ENCODE measurements at places on chromosomes 4 and X.

DNA sequence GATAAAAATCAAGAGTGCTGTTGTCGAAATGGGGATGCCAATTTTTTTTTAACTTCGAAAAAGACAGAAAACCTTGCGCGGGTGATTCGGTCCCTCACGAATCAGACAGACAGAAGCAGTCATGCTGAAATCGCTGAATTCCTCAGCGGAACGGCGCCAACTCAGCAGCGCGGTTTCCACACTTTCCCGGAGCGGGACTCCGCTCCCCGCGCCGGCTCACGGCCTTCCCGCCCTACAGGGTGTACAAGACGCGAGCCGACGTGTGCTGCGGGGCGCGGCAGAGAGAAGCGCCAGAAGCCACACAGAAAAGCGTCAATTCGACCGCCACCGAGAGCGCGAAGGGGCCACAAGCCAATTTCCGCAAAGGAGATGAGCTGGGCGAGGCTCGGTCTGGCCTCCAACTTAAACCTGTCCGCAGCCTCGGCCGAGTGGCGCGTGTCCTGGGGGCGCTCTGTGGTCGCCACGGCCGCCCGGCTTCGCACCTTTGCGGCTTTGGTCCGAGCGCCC lies 1.3 kb downstream of the NEXMIF start:
- DNase-seq = no peak

- peak; percentile 43 for DNase-seq
Observed at GRCh38 chrX:152926279-152926678, 28.4 kb downstream of the ZNF185 start.

- DNase-seq = no peak
Observed at GRCh38 chr4:7970361-7970946, 30.8 kb upstream of the AFAP1 start.

DNA sequence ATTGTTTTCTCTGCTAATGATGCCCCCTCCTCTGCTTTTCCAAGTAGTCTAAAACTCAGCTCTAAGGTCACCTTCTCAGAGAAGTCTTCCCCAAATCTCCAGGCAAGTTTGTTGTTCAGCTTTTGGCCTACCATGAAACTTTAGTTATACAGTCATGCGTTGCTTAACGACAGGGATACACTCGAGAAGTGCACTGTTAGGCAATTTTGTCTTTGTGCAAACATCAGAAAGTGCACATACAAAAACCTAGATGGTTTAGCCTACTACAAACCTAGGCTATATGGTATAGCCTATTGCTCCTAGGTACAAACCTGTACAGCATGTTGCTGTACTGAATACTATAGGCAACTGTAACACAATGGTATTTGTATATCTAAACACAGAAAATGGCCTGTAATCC lies 91.9 kb downstream of the WDFY3 start:
- DNase-seq = no peak

GRCh38 chr4:67910585-67910905 lies 26.7 kb upstream of the TMPRSS11D start:
- no peak for DNase-seq

DNA sequence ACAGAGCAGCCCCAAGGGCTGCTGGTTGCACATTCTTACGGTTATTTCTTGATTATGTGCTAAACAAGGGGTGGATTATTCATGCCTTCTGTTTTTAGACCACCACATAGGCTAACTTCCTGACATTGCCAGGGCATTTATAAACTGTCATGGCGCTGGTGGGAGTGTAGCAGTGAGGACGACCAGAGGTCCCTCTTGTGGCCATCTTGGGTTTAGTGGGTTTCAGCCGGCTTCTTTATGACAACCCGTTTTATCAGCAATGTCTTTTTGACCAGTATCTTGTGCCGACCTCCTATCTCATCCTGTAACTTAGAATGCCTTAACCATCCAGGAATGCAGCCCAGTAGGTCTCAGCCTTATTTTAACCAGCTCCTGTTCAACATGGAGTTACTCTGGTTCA lies 212.4 kb upstream of the GRID2 start:
- no peak for DNase-seq

DNA sequence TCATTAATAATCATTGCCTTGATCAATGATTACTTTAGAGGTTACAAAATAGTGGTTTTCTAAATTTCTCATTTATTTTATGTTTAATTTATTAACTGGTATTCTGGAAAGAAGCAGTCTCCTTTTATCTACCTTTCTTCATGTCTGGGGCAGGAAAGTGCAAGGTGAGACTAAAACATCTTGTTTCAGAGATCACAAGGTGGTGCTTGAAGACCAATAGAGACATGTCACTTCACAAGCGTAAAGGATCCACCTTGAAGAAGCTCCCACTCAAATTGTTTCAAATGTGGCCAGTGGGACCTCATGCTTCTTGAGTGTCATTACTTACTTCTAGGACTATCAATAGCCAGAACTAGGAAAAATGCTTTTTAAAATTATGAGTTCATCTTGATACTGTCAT lies 1568.7 kb downstream of the RPA4 start:
- DNase-seq = no peak

Data from CD4-positive, alpha-beta T cell treated with Interleukin-15 for 4 hours (primary cell).